ENCODE measurements at places on chromosomes 7 and 10. TPM values are rescaled to one million over a fixed set of nuclear protein-coding genes. Genes with fewer than 3 reads are reported as not detected.

AASS gene
- 0.68 TPM for total RNA-seq

PNLIPRP1 gene
- not detected for total RNA-seq

FOXK1 gene
- total RNA-seq = 39.6 TPM

SLC29A4 gene
- 2.5 TPM for total RNA-seq

GIMAP1 gene
- total RNA-seq = 9.3 TPM

PTF1A gene
- not detected for total RNA-seq

ASB10 gene
- total RNA-seq = not detected

LDB3 gene
- total RNA-seq = 0.07 TPM

MRPL43 gene
- 50.9 TPM for total RNA-seq

BHLHA15 gene
- total RNA-seq = 0.94 TPM

CLRN3 gene
- not detected for total RNA-seq

ZCWPW1 gene
- 3.6 TPM for total RNA-seq

WIPF3 gene
- not detected for total RNA-seq

OLAH gene
- 0.63 TPM for total RNA-seq
